ENCODE measurements at places on chromosomes 3 and 15. TPM values are rescaled to one million over a fixed set of nuclear protein-coding genes. Genes with fewer than 3 reads are reported as not detected.

- DNase-seq = no peak
Measured at GRCh38 chr3:4091786-4092185, 211.4 kb upstream of the SETMAR start.

- DNase-seq = peak; percentile 54
Measured at GRCh38 chr3:57952208-57952631, 56.0 kb upstream of the FLNB start.

DNA sequence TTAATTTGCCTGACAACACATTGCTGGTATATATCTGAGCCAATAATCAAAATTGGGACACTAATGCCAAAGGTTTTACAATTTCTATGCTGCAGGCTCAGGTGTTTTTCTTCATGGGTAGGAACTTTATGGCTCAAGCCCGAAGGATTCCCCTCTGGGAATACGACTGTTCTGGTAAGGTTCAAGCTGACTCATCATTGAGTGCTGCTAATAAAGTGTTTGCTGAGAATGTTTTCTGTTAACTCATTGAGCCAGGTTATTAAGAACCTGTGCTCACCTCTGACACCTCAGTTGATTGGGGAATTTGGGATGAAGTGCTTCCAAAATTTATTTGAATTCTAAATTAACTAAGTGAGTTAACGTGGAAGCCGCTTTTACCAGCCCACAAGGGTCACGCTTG, 135.8 kb upstream of the CTDSPL start:
- DNase-seq = no peak

- no peak for DNase-seq
Measured at GRCh38 chr15:57684491-57685151, 21.9 kb upstream of the POLR2M start.

GRCh38 chr3:154900816-154901215, 179.3 kb upstream of the MME start:
- DNase-seq = no peak

DNA sequence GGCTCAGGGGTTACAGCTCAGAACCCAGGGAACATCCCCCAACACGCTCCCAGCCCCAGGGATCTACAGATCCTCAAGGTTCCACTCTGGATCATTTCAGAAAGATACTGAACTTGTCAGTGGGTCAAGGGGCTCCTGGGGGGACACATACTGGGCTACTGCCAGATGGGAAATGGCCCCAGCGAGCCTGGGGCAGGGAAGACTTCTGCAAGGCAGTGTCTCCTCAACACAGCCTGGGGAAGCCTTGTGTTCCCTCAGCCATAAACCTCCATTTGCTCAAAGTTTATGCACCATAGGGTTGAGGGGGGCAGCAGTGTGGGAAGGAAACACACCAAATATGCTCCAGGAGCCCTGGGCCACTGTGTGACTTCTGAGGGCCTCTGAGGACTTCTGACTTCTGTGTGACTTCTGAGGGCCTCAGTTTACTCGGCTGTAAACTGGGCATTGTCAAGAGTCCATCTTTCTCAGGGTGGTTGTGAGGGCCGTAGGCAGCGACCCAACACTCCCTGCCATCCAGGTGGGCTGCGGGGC, 58.4 kb downstream of the IQSEC1 start:
- no peak for DNase-seq

Gene DNAJB8
- polyA plus RNA-seq = not detected

Gene RASGRF1
- 0.48 TPM for polyA plus RNA-seq

DNA sequence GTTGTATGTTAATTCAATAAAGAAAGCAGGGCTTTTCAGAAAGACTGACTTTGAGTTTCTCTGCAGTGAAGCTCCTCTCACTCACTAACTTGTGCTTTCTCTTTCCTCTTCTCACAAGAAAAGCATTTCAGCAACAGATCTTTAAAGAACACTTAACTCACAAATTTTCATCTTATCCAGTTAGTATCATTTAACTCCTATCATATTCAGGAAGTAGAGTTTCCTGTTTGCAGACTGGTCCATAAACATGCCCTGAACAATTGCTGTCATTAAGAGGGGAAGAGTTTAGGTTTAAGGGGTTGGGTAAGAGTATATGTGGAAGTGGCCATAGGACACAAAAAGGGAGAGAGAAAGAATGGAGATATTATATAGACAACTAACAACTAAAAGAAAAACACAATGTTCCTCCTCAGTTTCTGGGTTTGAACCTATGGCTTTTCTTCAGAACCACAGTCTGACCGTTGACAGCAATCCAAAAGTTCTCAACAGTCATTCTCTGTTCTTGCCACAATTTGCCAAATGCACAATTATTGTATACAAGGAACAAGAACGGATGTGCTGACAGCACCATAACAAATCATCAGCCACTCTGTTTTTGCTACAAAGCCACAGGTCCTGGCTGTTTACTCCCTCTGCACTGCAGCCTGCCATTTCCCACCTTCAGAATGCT, 63.9 kb downstream of the CHAC1 start:
- DNase-seq = no peak

DNA sequence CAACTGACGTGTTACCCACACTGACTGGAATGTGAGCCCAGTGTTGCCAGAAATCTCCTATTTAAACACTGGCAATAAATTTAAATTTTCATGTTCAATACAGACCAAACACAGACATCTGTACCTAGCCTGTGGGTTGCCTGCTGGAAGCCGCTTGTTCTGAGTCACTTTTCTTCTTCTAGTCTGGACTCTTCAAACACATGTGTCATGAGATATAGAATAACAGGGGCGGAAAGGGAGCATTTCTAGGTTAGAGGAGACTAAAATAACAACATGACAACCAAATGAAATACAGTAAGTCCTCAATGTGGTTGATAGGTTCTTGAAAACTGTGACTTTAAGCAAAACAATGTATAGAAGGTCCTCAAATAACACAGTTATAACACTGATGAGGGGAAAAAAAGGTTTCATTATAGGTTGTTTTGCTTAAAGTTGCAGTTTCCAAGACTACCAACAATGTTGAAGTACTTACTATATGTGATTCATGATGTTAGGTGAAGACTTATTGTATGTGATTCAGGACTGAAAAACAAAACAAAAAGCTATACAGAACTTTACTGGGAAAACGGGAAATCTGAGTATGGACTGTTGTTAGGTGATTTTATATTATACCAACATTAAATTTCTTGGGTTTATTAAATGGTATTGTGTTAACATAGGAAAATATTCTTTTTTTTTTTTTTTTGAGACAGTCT, 63.1 kb downstream of the PRKAR2A start:
- peak; percentile 25 for DNase-seq

Gene DHX30
- 65.3 TPM for polyA plus RNA-seq

Gene NR2E3
- 1.0 TPM for polyA plus RNA-seq

Gene ARID3B
- 16.8 TPM for polyA plus RNA-seq

Gene SLC25A20
- polyA plus RNA-seq = 20.9 TPM

Gene SHC4
- 3.1 TPM for polyA plus RNA-seq

- DNase-seq = peak; percentile 52
Measured at GRCh38 chr15:95644100-95644875, 686.2 kb upstream of the NR2F2 start.

- no peak for DNase-seq
Measured at GRCh38 chr15:28915041-28915810, 29.5 kb downstream of the APBA2 start.

Gene HACL1
- polyA plus RNA-seq = 27.2 TPM

GRCh38 chr15:52208306-52208946, 17.2 kb upstream of the GNB5 start:
- DNase-seq = peak; percentile 32

DNA sequence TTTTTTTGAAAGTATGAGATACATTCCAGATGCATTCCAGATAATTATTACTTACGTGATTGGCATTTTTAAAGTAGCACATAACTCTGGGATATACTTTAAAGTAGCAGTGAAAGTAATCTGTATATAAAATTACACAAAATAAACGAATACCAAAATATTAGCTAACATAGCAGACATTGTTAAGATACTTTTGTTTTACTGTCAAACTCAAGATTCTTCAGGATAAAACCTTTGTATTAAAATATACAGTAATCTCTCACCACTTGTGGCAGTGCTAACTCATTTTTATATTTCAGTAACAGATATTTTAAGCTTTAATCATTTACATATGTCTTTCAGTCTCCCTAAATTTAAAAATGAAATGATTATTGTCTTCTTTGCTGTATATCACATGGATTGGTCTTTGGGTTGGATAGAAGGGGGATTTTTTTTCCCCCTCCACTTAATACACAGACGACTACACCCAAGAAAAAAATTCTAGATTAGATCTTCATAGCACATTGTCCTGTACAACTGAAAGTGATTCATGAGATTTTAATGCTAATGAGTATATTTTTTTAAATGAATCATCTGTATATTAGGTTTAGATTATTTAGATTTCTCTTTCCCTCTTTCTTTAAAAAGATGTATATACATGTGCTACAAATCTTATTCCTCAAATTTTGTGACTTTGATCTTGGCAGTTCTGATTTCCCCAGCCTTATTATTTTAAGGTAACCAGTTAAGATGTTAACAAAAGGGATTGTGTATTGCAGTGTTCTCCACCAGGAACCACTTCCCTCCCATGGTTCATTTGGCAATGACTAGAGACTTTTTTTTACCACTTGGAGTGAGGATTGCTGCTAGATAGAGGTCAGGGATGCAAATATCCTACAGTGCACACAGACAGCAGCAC, 24.5 kb upstream of the EBLN2 start:
- DNase-seq = no peak

GRCh38 chr3:98038876-98039275, 3.8 kb upstream of the GABRR3 start:
- DNase-seq = no peak

Gene AGTR1
- 19.2 TPM for polyA plus RNA-seq

- DNase-seq = no peak
Measured at GRCh38 chr3:105950881-105951600, 82.2 kb upstream of the CBLB start.

- DNase-seq = no peak
Measured at GRCh38 chr3:85303156-85303555, 344.4 kb downstream of the CADM2 start.

DNA sequence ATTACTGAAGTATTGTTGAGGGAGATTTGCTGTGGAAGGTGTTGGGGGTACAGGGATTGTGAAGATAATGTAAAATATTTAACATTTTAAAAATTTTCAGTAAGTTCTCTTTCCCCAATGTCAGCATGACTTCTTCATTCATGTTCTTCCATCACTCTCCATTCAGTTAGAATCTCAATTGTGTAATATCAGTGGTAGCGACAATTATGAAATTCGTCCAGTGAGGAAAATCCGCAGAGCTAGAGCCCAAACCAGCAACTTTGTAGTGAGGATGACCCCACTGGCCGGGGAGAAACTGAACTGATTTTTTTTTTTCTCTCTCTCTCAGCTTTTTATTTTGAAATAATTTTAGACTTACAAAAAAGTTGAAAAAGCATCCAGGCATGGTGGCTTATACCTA, 171.7 kb downstream of the PGPEP1L start:
- no peak for DNase-seq

Gene LMAN1L
- polyA plus RNA-seq = not detected

DNA sequence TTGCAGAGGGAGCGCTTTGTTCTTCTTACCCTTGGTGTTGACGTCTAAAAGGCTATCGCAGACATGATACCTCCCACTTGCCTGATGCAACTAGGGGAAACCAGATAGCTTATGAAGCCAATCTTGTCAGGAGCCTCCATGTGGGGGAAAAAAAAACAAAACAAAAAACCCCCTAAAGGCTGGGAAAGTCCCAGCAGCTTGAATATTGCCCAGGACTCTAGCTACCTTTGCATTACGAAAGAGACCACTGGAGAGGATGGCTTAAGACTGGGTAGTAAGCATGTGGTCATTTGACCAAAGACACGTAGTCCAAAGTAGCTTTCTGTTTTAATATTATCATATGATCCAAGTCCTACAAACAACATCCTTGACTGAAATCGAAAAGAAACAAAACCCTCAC, 120.7 kb upstream of the WNT5A start:
- no peak for DNase-seq

Gene PIGZ
- polyA plus RNA-seq = 1.8 TPM

Gene PTPN9
- polyA plus RNA-seq = 45.5 TPM

DNA sequence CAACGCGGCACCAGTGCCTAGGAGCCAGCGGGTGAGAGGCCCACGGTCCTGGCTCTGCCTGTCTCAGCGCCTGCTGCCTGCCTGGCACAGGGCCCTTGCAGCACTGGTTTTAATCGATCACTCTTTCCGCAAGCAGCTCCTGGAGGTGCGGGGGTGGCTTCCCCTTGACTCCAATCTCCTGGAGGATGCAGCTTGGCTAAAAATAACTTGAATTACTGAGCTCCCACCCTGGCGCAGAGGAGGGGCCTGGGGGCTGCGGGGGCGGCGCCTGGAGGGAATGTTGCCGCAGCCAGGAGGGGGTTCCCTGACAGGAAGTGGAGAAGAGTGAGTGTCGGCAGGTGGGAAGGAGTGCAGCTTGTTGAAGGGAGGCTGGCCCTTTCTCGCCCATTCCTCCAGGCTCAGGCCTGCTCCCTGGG, 9.9 kb upstream of the RPL29 start:
- DNase-seq = peak; percentile 80

Gene ZKSCAN7
- polyA plus RNA-seq = 19.4 TPM

- DNase-seq = no peak
Measured at GRCh38 chr3:145489011-145489410, 672.0 kb downstream of the PLOD2 start.

Gene GPR62
- polyA plus RNA-seq = 0.48 TPM

DNA sequence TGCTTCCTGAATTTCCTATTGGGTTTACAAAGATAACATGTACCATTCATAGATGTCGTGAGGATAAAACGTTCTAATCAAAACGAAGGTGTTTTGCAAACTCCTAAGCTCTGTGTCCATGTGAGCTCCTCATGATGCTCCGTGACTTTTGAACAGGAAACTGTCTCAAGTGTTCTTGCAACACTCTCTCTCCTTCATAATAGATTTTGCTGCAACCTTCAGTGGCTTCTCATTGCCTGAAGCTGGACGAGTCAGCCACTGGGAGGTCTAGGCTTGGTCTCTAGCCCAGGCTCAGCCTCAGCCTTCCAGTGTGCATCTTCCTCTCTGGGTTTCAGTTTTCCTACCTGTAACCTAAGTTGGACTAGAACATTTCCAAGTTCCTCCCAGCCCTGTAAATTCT, 18.7 kb upstream of the BCL2A1 start:
- DNase-seq = no peak

DNA sequence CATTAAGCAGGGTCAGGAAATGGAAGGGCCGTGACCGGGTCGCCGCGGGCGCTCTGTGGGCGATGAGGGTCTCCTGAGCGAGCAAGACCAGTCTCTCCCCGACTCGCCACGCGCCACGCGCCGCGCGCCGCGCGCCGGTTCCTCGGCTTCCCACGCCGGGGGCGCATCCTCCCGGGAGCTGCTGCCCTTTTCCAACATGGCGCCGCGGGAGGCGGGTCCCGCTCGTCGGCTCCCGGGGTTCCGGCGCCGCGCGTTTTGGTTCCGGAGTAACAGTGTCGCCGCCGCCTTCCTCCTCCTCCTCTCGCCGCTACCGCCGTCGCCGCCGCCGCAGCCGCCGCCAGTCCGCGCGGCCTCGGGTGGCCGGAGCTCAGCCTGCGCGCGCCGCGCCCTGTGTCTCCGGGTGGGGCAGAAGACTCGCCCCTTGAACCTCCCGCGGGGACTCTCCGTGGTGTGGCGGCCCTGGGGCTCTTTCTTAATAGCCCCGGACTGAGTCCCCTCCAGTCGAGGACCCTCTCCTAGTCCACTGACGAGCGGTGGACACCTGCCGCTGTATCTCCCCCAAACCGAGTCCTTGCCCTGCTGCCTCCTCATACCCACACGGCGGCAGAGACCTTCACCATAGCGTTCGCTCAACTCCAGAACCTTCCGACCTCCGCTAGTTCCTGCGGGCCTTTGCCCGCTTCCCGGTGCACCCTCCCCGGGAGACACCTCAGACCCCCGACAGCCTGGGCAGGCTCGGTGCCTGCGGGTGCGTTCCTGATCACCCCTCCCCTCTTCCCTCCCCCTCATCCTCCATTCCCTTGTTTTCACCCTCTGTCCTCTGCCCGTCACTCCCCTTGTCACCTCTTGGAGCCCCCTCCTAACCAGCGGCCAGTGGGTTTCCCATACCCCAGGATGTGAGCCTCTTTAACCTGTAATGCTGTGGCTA, at the start of gene MAP2K5:
TSS of gene MAP2K5 (plus strand) at position 284 of the 928 bp plus-strand sequence. CDS start at position 917, 633 bp downstream.
- peak; percentile 78 for DNase-seq
